ENCODE measurements at places on chromosomes 2 and 18.

- DNase-seq = no peak
Observed at GRCh38 chr2:203225423-203226039, 13.3 kb upstream of the CYP20A1 start.

- DNase-seq = no peak
Observed at GRCh38 chr2:28437149-28437835, 44.6 kb downstream of the FOSL2 start.

DNA sequence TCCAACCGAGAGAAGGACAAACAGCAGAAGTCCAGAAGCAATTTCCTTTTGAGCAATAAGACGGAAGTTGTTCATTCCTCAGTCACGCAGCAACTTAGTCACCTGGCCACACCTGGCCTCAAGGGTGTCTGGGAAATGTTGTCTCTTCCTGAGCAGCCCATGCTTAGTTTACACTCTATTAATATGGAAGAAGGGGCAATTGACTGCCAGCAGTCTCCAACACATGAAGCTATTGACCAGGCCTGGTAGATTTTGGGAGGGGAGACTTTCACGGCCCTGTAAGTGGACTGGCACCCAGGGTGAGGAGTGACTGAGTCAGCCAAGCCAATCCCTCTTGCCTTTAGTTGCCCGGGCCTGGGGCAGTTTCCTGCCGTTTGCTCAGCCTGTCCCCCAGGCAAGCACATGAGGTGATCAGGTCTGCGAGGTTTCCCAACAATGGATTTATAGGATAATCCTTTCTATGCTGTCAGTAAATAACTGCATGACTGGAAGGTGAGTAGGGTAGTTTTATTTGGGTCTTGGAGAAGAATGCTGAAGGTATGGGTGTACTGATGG lies 43.8 kb upstream of the PPP4R1 start:
- DNase-seq = no peak

- DNase-seq = no peak
Observed at GRCh38 chr2:49801898-49802450, 647.7 kb upstream of the FSHR start.

DNA sequence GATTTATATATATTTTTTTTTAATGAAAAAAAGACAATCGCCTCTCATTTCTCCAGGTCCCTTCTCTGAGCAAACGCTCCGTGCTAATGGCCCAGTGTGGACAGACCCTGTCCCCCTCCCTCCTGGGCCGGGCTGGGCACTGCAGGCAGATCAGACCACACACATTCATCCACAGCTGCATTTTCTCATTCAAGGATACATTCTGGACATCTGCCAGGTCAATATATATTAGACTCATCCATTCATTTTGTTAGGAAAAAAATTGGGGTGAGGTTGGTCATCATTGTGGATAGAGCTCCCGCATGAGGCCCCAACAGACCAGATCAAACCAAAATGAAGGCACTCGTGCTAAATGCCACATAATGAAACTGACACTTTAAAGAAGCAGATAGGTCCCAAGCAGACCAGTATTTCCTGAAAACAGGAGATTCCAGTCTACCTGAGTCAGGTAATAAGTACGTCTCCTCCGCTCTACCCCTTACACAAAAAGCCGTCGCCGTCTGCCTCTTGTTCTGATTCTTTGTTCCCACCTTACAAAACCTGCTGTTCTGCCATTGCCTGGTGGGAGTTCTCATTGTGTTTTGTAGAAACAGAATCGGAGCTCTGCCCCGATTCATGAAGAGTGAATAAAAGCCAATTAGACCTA lies 15.4 kb upstream of the OTOS start:
- no peak for DNase-seq

DNA sequence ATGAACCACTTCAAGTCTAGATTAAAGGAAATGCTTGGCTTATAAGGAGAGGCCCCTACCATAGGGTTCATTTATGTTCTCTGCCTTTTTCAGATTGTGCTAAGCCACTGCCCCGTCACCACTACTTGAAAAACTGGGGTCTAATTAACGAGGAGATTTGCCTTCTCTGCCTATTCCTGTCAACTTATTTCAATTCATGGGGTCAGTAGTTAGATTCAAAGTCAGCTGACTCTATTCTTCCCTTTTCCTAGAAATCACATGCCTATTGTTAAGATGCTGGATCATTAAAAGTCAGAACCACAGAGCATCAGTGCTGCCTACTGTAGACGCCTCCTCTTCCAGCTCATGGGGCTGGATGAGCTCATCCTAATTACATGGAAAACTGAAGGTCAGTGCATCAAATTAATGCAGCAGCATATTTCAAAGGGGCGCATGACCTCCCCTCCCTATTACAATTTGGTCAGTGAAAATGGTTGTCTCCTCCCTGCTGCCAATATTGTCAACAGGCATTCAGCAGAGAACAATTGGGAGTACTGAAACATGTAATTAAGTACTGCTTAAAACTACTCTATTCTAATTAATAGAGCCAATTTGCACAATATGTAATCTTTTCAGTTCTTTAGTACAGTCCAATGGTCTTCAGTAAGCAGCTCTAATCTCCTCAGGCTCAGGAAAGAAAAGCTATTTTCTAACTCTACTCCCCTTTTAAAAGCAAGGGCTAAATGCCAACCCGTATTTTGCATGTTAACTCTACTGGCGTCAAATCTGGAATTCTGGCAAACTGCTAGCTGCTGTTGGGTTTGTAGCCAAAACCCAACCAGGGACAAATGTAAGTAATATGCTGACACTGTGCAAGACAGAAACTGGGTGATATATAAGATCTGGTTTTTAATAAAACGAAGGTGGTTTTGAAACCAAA lies 117.4 kb upstream of the ITGB6 start:
- no peak for DNase-seq

- DNase-seq = no peak
Observed at GRCh38 chr2:124921191-124921590, 896.1 kb downstream of the CNTNAP5 start.

- no peak for DNase-seq
Observed at GRCh38 chr2:234747032-234747431, 204.8 kb upstream of the SH3BP4 start.

DNA sequence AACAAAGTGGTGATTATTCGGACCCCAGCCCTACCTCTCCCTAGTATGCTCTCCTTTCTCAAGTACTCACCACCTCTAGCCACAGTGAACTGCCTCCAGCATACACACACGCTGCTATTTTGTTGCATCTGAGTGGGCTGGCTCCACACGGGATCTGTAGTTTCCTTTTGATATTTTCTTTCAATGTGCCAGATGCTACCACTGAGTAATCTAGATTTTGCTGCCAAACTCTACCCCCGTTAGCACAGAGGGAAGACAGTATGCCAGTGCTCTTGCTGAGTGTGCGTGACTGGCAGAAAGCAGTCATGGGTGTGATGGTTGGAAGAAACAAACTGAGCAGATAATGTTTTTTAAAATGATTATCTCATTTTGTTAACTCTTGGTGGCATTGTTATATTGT lies 11.6 kb downstream of the CFLAR start:
- no peak for DNase-seq

- DNase-seq = no peak
Observed at GRCh38 chr2:62524293-62524941, 18.4 kb upstream of the TMEM17 start.

GRCh38 chr2:236676136-236676873 lies 106.7 kb downstream of the ACKR3 start:
- DNase-seq = no peak

Measured in lower leg skin (tissue), 4 donors.